CD4-positive, alpha-beta T cell (primary cell): ENCODE measurements at places on chromosomes 6 and 20.

- no peak for DNase-seq
These were observed 11.4 kb upstream of the MDFI start for GRCh38 chr6:41626917-41627316.

DNA sequence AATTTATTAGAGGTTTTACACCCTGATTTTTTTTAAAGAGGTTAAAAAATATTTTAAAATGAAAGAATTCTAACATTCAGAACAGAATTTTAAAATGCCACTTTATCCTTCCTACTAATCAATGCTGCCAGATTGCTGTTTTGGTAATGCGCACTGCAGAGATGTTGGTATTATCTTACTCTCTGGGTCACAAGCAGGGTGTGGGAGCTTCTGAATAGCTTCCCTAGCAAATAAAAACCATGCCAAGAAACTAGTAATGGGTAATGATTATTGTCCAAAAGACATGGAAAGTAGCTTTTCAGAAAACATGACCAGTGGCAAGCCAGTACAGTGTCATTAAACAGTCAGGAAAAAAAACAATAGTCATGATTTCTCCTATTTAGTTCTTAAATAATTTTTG, 205.4 kb downstream of the TPBG start:
- DNase-seq, result no peak

- no peak for DNase-seq
These were observed 33.0 kb upstream of the PTCHD4 start for GRCh38 chr6:48144021-48144420.

- DNase-seq, result no peak
These were observed 43.7 kb downstream of the STK35 start for GRCh38 chr20:2145376-2145775.
